ENCODE measurements at places on chromosomes 12 and 14. TPM values are rescaled to one million over a fixed set of nuclear protein-coding genes. Genes with fewer than 3 reads are reported as not detected.

DNA sequence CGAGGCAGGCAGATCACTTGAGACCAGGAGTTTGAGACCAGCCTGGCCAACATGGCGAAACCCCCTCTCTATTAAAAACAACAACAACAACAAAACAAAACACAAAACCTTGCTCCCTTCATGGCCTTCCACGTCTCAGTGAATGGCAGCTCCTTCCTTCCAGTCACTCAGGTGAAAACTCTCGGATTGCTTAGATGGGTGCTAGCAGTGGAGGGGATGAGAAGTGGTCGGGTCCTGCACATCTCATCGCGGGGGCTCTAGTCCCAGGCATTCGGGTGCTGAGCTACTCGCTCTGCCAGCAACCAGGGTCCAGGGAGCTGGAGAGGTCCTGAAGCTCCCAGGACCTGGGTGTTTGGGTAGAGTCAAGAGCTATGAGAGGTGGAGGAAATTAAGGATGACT, 7.7 kb downstream of the SLC6A13 start:
- DNase-seq = no peak

- DNase-seq = no peak
These were observed 220.7 kb downstream of the TTC6 start for GRCh38 chr14:37816135-37816534.

DNA sequence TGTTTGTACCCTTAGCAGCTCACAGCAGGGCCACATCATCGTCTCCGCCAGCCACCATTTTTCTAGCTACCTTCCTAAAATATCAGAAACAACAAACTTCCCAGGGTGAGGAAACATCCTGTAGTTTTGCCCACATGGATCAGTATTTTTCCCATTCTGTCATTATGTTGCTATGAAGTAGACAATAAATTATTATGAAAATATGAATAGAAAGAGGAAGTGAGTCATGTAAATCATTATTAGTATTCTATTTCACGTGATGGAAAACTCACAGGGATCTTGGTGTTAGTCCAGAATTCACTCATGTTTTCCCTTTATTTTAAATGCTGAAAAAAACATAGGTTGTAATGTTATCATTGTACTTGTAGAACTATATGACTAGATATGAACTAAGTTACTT, 319.4 kb downstream of the SYT1 start:
- DNase-seq = no peak

DNA sequence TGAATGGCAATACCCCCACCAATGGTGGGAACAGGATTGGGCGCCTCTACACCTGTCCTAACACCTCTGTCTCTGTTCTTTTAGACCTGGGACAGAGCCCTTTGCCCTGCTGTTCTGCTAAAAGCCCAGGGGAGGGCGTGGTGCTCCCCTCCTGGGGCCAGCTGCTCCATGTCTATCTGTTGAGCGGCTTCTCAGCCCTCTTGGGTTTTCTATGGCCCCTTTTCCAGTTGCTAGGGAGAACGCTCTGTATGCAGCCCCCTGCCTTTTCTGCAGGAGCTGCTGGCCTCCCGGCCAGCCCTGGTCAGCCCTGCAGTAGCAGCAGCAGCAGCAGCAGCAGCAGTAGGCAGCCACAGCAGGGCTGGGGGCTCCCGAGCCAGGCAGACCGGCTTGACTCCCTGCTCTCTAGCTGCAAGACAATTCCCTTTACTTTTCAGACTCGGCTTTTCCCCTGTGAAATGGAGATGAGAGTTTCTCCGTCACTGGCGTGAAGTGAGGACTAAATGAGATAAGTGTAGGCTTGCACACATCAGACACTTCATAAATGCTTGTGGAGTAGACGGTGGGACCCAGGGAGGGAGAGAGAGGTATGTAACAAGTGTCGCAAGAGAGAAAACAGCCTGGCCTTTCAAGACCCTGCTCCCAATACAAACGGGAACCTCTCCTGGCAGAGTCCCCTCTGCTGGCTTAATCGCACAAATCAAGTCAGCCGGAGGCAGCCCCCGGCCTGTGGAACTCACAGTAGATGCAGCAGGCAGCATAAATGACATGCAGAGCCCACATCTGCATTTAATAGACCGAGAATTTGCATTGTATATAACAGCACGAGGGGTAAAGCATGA, 1.0 kb downstream of the RTL1 start:
- no peak for DNase-seq

- DNase-seq = no peak
These were observed 76.1 kb downstream of the NUAK1 start for GRCh38 chr12:106062693-106063092.

DNA sequence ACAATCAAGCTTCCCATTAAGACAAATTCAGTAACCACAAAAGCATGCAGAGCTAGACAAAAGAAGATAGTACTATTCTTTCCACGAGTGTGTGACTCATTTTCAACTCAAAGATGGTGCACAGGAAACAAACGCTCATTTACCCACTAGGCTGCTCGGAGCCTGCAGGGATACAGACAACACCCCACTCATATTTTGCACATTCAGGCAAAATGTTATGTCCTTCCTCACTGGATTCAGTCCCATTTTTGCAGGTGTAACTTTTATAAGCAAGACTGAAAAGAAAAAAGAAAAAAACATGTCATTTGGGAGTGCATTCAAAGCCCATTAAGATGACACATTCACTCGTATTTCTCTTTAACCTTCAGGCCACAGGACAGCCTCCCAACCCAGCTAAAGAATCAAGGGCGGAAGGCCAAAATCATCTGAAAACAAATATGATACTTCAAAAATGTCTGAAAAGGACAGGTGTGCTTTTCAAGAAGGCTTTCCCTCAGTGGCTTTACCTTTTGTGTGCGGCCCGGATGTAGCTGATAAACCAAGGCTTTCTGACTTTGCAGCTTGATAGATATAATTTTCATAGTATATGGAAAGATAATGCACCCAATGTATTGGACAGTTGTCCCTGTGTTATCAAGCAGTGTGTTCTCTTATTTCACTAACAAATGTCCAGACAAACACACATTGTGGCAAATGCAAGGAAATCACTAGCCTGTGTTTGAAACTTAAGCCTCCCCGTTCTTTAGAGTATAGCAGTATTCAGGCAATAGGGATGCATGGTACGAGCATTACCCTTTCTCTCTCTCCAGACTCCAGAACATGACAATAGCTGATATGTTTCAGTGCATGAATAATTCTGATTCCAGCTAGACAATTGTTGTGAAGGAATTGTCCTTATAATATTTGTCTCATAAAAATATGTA, 147.8 kb upstream of the KRR1 start:
- DNase-seq = peak; percentile 81

DNA sequence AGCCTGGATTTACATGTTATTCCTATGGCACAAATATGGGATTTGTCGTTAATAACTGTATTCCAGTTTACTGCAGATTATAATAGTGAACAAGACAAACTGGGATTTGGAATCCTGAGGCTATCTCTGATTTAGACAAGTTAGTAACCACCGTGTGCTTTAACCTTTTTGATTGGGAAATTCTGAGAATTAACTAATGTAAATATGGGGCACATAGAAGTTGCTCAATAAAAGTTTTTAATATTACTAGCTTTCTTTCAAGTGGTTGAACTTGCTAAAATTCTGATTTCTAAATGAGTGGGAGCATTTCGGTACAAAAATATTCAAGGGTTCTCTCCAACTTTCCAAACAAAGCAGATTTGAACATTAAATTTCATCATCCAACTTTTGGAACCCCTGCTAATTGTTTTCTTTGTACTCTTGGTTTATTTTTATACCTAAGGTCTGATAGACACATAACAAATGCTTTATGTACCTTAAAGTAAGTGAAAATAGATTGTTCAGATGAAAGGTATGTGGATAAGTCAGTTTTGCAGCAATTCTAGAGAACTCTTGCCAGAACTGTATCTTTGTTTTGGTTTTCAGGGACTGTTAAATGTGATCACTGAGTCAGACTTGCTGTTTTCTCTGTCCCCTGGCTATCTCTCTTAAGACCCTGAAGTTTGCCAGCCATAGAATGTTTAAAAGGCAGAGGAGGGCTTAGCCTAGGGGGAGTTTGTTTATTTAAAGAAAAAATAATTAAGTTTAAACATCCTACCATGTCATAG, 57.5 kb downstream of the FRS2 start:
- peak; percentile 70 for DNase-seq

GRCh38 chr14:95294320-95294719, 25.4 kb downstream of the CLMN start:
- no peak for DNase-seq

DNA sequence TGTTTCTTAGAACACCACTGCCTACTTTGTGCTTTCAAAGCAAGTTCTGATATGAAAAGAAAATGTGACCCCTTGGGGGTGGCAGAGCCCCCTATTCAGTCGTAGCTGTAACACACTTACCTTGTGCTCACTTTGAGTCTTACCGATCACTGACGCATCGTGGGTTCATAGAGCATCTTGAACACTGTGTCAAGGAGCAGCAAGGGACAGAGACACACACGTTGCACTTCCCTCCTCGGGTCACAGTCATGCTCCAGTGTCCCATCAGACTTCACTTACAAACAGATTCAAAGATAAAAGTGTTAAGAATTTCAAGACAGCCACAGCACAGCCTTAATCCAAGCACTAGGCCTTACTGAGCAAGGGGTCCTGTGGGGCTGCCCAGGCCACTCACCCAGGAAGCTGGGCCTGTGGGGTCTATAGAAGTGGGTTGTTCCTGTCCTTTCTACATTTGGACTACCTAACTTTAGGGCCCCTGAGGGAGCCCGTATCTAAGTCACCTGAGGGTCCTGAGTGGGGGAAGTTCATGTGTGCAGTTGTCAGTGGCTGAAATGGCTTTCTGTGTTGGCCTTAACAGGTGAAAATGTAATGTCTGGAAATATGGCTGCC, 75.4 kb upstream of the BDKRB2 start:
- DNase-seq = no peak

DNA sequence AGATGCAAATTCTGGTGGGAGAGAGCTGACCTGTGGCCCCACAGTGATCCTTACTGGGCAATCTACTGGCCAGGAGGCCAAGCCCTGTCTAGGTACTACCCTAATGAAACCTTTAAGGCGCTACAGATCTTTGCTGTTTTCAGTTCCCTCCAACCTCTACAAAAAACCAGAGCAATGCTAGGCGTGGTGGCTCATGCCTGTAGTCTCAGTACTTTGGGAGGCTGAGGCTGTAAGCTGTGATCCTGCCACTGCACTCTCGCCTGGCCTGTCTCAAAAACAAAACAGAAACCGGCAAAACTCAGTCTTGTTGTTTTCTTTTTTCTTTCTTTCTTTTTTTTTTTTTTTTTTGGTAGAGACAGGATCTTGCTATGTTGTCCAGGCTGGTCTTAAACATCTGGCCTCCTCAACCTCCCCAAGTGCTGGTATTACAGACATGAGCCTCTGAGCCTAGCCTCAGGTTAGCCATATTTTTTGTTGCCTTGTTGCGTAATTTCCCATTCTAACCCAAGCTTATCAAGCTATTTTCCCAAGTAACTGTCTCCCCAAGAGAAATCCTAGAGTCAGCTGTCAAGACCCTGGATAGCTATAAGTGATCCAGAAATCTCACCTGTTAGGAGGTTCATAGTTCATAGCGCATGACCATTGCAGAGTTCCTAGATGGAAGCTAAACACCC, 2.8 kb downstream of the ETFBKMT start:
- no peak for DNase-seq

GRCh38 chr12:12171991-12172511, 94.8 kb downstream of the LRP6 start:
- peak; percentile 47 for DNase-seq

DNA sequence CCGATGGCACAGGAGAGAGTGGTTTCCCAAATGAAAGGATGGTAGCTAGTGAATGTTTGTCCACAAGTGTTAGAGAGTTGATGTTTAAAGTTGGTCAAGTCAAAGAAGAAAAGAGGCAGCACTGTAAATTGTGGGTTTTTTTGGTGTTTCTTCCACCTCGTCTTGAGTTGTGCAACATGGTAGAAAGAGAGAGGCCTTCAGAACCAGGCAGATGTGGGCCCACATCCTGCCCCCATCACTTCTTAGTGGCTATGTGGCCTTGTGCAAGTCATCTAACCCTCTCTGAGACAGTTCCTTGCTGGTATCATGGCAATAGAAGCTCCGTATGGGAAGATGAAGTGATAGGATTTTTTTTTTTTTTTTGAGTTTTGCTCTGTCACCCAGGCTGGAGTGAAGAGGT, 60.8 kb downstream of the NDUFA12 start:
- DNase-seq = no peak

DNA sequence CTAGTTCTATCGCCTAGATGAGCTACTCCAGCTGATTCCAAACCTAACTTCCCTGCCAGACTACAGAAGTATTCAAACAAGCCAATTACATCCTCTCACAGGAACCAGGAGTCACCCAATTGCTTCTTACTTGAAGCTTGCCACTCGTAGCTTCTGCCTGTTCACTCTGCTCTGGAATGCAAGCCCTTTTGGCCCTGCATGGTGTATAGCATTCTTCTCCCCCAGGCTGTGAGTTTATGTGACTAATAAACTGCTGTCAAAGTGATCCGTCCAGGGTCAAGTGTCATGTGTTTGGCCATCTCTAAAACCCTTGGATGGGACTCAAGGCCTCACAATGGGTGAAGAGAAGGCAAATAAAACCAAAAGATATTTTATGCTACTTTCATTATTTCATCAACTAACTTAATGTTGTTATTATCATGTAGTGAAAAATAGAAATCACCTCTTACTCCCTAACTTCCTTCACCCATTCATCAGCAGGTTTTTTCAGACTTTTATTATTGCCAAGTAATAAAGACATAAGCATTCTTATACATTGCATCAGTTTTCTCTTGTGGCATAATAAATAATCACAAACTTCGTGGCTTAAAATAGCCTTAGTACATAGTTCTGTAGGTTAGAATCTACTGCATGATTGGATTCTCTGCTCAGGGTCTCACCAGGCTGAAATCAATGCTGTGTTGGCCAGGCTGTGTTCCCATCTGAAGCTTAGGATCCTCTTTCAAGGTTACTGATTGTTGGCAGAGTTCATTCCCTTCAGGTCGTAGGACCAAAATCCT, 1981.7 kb upstream of the FLRT2 start:
- peak; percentile 50 for DNase-seq

GRCh38 chr14:101196051-101196712, 292.7 kb upstream of the RTL1 start:
- DNase-seq = no peak

- DNase-seq = no peak
These were observed 60.0 kb downstream of the ARMH4 start for GRCh38 chr14:58091883-58092630.

- no peak for DNase-seq
These were observed 23.7 kb downstream of the SETD1B start for GRCh38 chr12:121827351-121828099.

- DNase-seq = no peak
These were observed 104.6 kb downstream of the DAAM1 start for GRCh38 chr14:59292921-59293534.

KIF21A gene
- total RNA-seq = 0.84 TPM

CLIP1 gene
- 68.0 TPM for total RNA-seq

MYH6 gene
- not detected for total RNA-seq

HOXC13 gene
- total RNA-seq = not detected

DENND5B gene
- 11.0 TPM for total RNA-seq

SLC8A3 gene
- not detected for total RNA-seq

TCL1B gene
- total RNA-seq = not detected

GPR68 gene
- 0.53 TPM for total RNA-seq

SRGAP1 gene
- 34.7 TPM for total RNA-seq

TBC1D30 gene
- total RNA-seq = 0.16 TPM

ANG gene
- total RNA-seq = 3.2 TPM

PMCH gene
- total RNA-seq = not detected

GALNT8 gene
- total RNA-seq = not detected
